Chondrocyte (in vitro differentiated cells): ENCODE measurements at places on chromosomes 5 and 9.
A peak's percentile ranks its signal among the peaks of the same experiment; 100 is the strongest.

- no peak for DNase-seq
These were observed 5.9 kb upstream of the CFAP90 start for GRCh38 chr5:7856855-7857254.

DNA sequence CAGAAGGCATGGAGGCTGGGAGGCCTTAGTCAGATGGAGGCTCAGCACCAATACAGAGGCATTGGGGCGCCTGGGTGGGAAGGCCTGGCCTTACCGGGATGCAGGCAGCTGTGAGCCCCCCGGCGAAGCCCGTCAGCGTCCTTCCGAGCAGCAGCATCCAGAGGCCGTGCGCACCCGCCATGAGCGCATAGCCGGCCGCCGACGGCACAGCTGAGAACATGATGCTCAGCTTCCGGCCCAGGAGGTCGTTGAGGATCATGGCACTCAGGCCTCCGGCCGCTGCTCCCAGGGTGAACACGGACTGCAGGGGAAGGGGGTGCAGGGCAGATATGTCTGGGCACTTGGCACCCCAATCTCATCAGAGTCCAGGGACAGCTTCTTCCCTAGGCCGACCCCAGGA is 2.0 kb downstream of the SLC2A6 start:
- no peak for DNase-seq

DNA sequence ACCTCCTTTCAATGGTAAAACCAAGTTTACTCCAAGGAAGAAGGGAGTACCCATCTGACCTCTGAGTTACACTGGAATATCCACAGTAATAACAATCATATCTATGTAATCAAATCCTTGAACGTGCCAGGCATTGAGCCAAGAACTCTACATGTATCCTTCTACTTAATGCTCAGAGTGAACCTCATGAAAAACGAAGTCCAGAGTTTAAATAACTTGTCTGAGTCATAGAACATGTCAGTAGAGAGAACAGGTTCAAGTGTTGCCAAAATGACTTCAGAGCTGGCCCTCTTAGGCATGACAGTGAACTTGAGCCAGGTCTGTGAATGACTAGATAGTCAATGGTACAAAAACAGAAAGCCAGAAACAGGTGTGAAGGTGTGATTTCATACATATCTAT is 164.1 kb upstream of the ZNF618 start:
- DNase-seq, result no peak

GRCh38 chr9:137286975-137287383 is 9.5 kb downstream of the TOR4A start:
- no peak for DNase-seq

GRCh38 chr9:111833941-111834340 is 39.2 kb upstream of the SHOC1 start:
- no peak for DNase-seq

GRCh38 chr5:32233696-32234447 is 59.8 kb upstream of the GOLPH3 start:
- DNase-seq, result no peak

DNA sequence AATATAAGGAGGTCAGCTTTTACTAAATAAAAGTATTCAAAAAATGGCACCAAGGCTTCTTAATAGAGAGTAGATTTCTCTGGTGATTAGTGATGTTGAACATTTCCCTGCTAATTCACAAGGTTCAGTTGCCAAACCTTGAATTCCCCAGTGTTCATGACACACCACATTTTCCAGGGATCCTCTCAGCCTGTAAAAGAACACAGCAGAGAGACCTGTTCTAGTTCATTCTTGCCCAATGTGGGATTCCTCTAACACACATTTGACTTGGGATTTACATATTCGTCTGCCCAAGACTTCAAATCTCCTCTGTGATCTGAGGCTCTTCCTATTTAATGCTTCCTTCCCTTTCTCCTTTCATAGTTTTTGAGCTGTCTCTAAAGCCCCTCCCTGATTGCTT is 273.2 kb upstream of the CDH9 start:
- DNase-seq, result no peak

GRCh38 chr5:134813407-134813806 is 32.4 kb upstream of the C5orf24 start:
- no peak for DNase-seq

DNA sequence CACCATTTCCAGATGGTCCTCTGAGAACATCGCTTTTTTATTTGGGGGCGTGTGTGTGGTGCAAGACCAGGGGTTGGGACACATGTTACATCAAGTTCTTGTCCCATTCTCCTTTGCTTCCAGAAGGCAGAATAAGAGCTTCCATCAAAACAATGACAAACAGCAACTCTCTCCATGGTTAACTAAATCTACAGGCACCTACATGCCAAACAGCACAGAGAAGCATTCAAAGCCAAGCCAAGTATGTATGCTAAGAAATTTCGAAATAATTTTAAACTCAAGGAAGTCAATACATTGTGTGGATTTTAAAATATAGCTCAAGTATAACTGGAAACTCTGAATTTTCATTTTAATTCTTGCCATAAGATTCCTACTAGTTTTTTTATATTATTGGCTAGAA is 105.6 kb downstream of the SEC61B start:
- DNase-seq, result no peak

- no peak for DNase-seq
These were observed at the start of gene DNM1 for GRCh38 chr9:128203024-128203706. DNM1 (plus strand) TSS chr9:128203379; CDS start chr9:128203471, 92 bp downstream.

- DNase-seq, result no peak
These were observed 93.3 kb downstream of the KIAA0825 start for GRCh38 chr5:94524841-94525697.

- no peak for DNase-seq
These were observed at the start of gene RASGRF2 for GRCh38 chr5:80959768-80960442. RASGRF2 (plus strand) TSS chr5:80960363; CDS start chr5:80960739, 376 bp downstream.

- DNase-seq, result no peak
These were observed 194.0 kb downstream of the NFIB start for GRCh38 chr9:14119694-14120514.

GRCh38 chr5:5423586-5423985 is 1.1 kb downstream of the ICE1 start:
- no peak for DNase-seq

- DNase-seq, result no peak
These were observed 56.3 kb upstream of the S1PR3 start for GRCh38 chr9:88934876-88935535.

GRCh38 chr9:101478906-101479305 is 43.3 kb upstream of the ALDOB start:
- DNase-seq, result no peak

GRCh38 chr5:32123058-32123805 is 50.9 kb downstream of the GOLPH3 start:
- DNase-seq, result no peak

DNA sequence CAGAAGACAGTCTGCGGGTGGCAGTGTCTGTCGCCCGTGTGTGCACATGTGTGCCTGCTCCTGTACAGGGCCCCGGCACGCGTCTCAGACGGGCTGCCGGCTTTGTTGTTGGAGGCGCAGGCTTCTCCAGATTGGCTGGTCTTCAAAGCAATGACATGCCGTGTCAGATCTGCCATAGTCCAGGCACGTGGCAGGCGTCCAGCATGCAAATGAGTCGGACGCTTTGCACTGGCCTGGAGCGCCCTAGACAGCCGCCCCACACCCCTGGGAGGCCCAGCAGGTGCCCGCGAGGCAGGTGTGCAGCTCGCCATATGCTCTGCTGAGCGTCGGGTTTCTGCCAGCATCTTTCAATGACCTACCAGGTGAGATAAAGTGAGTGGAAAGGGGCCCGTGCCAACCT is 71.5 kb downstream of the GADD45G start:
- peak; percentile 73 for DNase-seq

GRCh38 chr9:82180711-82181110 is 192.1 kb downstream of the SPATA31D1 start:
- no peak for DNase-seq

DNA sequence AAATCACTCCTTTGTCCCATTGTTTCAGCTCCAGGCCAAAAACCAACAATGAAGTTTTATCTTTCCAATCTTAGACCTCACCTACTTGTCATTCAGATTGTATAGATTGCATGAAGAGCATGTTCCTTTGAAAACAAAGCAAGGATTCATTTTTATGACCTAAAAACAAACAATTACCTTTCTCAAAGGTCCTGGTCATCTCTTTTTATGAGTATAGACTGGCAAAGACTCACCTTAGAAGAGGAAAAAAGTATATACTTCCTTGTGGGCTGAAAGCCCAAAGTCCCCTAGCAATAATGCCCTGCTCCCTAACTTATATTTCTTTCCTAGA is 28.4 kb upstream of the TLE1 start:
- DNase-seq, result no peak

DNA sequence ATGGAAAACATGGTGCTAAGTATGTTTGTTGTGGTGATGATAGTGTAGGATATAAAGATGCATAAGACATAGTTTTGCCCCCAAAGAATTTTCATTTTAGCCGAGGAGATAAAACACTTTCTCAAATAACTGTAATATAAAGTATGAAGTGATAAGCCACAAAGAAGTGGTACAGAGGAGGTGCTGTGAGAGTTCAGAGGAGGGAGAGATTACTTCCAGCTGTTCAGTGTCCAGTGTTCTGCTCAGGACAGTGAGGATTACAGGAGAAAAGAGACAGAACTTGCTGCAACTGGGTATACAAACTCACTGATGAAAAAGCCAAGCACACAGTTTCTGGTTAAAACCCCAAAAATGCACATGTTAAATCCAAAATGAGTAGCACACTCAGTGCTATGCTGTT is 309.3 kb downstream of the KIAA0825 start:
- DNase-seq, result no peak

DNA sequence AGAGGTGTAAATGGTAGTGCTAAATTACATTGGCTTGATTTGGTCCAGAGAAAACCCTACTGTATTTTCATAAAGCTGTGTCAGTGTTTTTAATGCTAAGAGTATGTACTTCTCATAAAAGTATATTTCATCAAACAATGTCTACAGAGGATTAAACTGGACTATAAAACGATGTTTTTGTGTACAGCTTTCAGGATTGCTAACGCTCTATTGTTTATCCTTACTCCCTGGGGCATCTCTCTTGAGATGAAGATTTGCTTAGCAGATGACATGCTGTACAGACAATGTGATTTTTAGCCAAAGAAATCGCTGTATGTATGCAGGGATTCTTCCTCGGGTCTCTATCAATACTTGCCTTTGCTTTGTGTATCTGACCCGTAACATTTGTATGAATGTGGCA is 216.0 kb downstream of the FBXL7 start:
- DNase-seq, result no peak

DNA sequence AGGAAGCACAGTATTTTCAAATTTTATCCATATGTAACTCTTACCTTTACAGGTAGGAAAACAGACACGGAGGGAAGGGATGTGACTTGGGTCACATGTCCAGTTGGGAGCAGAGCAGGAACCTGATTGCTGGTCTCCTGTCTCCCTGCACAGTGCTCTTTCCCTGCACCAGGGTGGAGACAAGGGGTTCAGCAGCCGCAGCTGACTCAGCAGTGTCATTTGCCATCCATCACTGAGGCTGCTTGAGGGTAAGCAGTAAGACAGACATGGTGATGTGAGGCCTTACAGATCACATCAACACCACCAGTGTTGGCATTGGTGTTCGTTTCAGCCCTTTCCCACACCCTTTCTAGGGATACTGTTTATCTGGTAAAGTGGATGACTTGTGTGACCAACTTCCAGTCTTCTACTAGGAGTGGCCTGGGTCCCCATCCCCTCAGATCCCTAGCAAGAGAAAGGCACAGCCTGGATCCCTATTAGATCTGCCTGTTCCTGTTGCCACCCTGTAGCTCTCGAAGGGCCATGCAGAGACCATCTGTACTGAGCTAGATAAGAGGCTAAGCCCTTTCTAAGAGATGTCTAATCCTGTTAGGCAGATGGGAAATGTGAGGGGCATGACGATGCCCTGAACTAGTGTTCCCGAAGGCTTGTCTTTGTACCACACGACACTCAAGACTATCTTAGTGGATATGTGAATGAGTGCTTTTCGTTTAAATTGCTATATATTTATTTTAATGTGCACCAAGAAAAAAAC is 29.1 kb downstream of the FRMPD1 start:
- DNase-seq, result no peak

DNA sequence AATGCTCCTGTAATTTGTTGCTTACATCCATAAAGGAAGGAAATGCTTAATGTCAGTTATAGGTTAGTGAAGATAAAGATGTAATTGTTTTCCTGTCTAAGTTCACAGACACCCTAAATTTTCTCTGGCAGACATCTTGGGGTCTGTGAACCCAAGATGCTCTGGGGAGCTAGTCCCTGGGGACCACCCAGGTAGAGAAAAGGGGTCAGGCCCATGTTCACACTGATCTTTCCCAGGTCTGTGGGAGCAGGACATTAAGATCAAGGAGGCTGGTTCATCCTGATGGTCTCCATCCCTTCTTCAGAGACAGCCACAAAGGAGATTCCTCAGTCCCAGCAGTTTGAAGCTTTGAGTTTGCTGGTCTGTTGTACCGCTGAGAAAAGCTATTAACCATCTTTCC is 267.5 kb downstream of the ARHGAP26 start:
- no peak for DNase-seq

- no peak for DNase-seq
These were observed 378 bp downstream of the DROSHA start for GRCh38 chr5:31531543-31531887.

DNA sequence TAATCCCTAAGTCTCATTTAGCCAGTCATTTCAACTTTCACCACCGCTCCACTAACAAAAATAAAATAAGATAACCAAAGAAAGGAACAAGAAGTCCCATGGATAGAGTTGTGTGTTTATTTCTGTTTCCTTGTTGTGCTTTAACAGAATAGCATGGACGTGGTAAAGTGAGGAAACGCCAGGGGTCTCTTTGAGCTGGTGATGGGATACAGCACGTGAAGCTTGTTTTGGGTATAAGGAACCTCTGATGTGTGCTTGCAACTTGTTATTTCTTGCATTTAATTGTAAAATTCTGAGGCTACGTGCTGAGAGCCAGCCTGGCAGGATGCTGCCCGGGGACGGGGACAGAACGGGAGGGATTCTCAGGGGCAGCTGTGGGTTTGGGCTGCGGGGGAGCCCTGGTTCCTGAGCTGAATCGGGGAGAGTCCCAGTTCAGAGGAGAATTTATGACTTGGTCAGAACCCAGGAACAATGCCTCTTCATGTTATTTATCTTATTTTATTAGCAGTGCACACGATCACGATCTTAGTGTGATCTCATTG is 63.4 kb downstream of the ANKRD33B start:
- DNase-seq, result no peak

- DNase-seq, result no peak
These were observed 3.5 kb downstream of the SPOUT1 start for GRCh38 chr9:128825923-128826700.

- DNase-seq, result no peak
These were observed 132.7 kb downstream of the PDE4D start for GRCh38 chr5:59760785-59761348.

- no peak for DNase-seq
These were observed 36.8 kb upstream of the RNF38 start for GRCh38 chr9:36436909-36437308.

- peak; percentile 49 for DNase-seq
These were observed 14.3 kb downstream of the GPX3 start for GRCh38 chr5:151034422-151035379.

DNA sequence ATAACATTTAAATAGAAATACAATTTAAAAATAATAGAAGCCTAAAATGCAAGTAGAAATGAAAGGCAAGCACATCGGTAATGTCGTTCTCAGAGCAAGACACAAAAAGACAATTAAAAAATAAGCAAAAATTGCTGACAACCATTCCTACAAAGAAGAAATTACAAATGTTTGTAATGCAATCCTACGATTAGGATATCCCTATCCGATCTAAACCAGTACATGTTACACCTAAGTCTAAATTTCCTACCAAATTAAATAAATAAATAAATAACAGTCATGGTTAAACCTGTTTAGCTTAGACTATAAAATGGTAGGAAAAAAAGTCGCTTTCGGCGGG is 90.0 kb downstream of the ANXA2R start:
- no peak for DNase-seq

GRCh38 chr5:152397581-152397980 is 7.5 kb downstream of the NMUR2 start:
- no peak for DNase-seq
